SJCRH30 (cell line): ENCODE measurements at places on chromosomes 7 and 10. TPM values are rescaled to one million over a fixed set of nuclear protein-coding genes. Genes with fewer than 3 reads are reported as not detected.

DNA sequence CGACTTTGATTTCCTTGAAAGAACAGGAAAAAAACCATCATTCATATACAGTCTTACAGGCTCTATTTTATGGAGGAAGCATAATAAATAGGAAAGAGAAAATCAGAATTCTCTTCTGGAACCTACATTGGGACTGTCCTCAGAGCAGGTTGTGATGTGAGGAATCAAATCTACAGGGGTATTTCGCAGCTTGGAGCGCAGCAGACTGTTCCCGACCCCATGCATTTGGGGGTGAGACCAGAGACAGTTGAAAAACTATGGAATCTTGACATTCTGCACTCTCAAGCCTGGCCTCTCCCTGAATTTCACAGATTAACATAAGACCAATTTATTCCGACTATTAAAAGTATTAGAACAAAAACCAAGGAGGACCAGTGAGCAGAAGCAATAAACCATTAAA, 93.3 kb upstream of the PRSS58 start:
- no peak for DNase-seq

DNA sequence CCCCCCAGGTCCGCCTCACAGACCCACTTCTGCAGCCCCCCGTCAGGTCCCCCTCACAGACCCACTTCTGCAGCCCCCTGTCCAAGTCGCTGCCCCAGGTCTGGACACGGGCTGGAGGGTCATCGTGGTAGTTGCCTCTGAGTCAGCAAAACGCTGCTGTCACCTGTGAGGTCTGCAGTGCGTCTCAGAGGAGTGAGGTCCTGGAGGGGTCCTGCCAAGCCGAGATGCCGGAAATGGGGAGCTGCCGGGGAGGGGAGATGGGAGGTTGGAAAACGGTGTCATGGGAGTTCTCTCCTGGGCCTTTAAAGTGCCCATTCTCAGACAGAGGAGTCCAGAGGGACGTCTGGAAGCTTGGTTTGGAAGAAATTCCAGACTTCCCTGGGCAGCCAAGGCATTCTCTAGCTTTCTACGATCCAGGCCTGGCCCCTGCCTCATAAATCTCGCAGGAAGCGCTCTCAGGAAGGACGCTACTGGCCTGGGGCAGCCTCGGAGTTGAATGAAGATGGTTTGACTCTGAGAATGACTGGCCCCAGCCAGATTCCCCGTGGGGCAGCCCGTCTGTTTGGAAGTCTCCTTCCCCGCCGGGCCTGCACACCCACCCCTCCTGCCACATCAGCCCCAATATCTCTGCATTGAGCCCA, 38.7 kb downstream of the CALML3 start:
- no peak for DNase-seq

- DNase-seq: no peak
These were observed 55.0 kb downstream of the LRRC4 start for GRCh38 chr7:127976056-127976737.

The PLCE1 gene
- total RNA-seq: 4.8 and 5.0 TPM in 2 replicates

DNA sequence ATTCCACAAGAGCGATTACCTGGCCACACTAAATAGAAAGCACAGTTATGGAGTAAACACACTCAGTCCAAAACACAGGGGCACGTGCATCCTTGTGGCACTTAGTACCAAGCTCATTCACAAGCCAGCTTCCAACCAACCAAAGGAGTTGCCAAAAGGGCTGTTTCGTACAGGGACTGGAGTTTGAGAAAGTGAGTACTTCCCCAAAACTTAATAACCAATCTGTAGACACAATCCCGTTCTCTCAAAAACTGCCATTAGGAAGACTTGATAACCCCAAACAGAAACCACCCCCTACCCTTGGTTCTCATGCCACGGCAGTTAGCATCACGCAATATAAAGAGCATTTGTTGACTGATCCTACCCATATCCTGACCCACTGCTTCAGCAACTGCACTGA, 166.2 kb upstream of the ASAH2 start:
- DNase-seq: peak; percentile 4

DNA sequence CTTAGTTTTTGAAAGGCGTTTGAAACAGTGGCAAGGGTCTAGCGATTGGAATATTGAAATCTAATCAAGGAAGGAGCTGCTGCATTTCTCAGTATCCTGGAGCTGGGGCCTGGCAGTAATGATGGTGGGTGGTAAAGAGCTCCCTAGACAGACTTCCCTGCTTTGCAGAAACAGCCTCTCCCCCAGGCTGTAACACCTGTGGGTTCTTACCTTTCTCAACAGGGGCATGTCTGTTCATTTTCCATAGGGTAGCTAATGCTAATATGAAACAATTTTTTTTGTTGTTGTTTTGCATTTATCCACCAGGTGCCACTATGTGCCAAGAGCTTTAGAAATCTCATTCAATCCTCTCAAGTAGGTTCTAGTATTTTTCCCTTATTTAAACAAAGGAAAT, 345.5 kb downstream of the REEP3 start:
- DNase-seq: peak; percentile 22

The NPC1L1 gene
- not detected in 2 replicates for total RNA-seq
